Hepatic stellate cell (primary cell): ENCODE measurements at places on chromosomes 2 and 18.

DNA sequence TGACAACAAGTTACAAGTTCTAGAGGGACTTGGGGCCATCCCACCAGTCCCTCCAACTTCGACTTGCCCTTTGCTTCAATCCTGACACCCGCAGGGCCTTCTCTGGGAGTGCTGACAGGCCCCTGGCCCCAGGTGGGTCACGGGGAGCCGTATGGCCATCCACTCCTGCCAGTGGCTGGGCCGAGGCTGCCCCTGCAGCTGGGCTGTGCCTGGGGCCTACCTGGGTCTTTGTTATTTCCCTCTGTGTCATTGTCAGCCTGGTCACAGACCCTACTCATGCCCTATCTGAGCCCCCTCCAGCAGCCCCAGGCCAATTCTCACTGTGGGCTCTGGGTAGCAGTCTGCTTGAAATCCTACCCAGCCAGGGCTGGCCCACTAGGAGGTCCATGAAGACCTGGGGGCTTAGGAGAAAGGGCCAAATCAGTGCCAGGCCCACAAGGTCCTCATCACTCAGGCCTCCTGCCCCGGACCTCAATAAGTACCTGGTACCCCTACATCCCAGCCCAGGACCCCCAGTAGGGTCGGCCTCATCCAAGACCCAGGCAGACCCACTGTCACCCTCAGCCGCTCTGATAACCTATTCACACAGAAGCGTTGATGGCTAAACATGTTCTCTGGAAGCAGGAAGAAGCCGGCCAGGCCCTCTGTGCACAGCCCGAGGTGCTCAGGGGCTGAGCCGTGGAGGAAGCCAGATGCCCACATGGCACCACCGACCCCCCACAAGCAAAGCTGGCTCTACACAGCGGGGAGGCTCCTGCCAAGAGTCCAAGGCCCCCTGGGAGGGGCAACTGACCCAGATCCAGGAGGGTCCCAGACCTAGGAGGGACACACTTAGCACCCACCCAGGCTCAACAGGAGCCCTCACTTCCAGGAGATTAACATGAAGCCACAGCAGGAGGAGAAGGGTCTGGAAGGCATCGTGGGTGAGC is 57.7 kb downstream of the BIN1 start:
- no peak for DNase-seq

DNA sequence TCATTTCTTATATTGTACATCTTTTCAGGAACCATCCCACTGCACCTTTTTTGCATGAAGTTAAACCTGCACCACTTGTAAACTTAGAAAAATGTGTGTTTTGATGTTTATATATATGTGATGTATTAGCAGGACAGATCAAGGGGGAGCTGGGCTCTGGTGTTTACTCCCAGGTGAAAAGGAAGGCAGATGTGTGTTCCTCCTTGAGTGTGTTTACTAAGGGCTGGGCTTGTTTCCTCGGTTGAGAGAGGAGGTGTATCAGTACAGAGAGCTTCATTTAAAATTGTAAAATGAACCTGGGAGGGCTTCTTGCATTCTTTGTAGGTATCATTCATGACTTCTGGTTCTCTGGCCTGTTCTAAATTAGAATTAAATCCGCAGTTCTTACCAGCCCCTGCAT is 14.8 kb downstream of the LPIN1 start:
- no peak for DNase-seq

DNA sequence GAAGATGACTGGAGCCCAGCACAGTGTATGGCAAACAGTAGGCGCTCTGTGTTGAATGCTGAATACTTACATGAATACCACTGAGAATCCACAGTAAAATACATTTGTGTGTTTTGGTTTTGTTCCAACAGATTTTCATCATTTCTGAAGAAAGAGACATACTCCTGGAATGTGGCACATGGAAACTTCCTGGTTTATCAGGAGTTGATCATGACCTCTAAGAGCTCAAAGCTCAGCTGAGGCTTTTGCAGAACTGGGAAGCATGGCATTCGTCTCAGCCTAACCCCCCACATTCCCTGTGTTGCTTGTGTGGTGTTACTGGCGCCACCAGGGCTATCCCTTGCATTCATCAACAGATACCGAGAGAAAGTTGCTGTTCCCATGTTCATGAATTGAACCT is 316.9 kb upstream of the REV1 start:
- DNase-seq = peak; percentile 41

DNA sequence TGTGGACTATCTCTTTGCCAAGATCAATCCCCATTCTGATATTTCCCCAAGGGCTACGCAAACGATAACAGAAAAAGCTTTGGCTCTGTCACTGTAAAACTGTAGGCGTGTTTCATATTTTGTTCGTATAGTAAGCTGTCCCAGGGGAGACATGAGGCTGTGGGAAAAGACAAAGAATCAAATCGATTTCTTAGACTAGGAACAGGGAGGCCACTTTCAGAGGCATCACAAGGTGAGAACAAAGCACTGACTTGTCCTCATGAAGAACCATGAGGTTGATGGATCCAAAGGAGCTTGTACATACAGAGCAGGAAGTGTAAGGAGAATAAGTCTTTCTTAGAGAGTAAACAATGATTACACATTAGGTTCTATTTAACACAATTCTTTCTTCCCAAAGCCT is 255.7 kb downstream of the HNMT start:
- DNase-seq = no peak

DNA sequence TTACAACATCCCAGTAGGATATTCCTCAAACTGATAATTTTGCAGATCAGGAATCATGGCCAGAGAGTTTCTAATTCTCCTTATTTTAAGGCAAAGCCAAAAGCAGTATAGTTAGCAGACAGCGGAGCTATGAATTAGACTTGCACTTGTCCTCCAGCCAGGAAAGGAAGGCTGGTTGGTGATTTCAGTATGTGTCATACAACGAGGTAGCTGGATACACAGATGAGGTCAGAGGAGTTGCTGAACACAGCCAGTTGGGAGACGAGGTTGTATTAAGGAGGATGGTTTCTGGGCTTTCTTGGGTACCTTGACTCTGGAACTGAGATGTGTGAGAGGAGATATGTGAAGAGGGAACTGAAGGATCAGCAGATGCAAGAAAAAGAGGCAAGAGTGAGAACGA is 185.2 kb downstream of the SOX11 start:
- DNase-seq = no peak

DNA sequence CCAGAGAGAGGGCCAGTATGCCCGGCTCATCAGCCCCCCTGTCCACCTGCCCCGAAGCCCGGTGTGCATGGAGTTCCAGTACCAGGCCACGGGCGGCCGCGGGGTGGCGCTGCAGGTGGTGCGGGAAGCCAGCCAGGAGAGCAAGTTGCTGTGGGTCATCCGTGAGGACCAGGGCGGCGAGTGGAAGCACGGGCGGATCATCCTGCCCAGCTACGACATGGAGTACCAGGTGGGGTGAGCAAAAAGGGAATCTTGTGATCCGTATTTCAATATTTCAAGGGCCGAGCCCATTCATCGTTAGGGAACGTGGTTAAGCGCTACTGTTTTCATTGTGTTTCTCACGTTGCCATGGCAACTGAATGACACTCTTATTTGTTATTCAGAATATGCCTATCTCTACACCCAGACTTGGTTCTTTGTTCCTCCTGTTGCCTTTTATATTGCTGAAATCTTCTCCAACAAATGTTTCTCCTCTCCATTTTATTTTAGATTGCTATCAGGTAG is 81.5 kb downstream of the NRP2 start:
- DNase-seq = peak; percentile 65

GRCh38 chr2:197889041-197889440 is 84.6 kb downstream of the PLCL1 start:
- peak; percentile 25 for DNase-seq

DNA sequence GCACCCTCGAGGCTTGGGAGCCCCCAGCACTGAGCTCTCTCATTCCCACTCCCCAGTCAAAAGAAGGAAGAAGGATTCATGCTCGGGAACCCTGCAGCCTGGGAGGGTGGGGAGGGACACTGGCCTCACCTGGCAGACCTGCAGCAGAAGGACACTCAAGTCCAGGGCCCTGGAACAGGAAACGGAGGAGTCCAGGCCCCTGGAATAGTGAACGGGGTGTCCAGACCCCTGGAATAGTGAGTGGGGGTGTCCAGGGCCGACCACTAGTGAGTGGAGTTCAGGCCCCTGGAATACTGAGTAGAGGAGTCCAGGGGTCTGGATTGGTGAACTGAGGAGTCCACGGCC is 292.5 kb downstream of the NDUFA10 start:
- DNase-seq = no peak

DNA sequence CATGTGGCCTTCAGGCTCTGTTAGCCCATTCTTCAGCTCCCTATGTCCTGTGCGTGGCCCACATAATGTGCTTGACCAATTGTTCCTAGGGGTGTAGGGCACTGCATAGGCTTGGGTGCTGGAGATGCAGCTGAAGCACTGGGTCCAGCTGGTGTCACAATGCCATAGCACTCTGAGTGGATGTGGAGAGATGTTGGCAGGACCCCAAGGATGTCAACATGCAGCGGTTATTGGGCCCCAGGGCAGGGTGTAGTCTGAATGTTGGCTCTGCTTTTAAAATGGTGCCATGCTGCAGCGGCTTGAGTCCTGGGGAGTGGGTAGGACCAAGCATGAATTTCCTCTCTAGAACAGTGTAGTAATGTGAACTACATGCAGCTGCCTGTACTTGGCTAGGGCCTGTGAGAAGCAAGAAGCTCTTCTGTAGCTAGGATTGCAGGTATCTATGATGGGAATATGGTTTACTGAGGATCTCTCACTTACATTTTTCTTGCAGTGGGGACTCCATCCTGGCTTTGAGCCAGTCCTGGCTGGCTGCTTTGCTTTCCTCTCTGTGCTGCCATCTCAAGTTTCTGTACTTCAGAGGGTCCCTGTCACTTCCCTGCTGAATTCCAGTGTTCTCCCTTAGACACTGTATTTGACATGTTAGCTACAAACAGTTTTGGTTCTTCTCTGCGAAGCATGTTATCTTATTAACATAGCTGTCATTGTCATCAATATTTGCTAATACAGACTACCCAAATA is 148.4 kb downstream of the CSRNP3 start:
- no peak for DNase-seq

GRCh38 chr18:21096760-21097159 is 14.9 kb downstream of the ROCK1 start:
- DNase-seq = no peak

GRCh38 chr2:17573085-17573803 is 32.7 kb downstream of the VSNL1 start:
- peak; percentile 5 for DNase-seq

- no peak for DNase-seq
These were observed 94.2 kb downstream of the FTCDNL1 start for GRCh38 chr2:199756743-199757142.

GRCh38 chr18:48632676-48633257 is 93.9 kb downstream of the CTIF start:
- no peak for DNase-seq

DNA sequence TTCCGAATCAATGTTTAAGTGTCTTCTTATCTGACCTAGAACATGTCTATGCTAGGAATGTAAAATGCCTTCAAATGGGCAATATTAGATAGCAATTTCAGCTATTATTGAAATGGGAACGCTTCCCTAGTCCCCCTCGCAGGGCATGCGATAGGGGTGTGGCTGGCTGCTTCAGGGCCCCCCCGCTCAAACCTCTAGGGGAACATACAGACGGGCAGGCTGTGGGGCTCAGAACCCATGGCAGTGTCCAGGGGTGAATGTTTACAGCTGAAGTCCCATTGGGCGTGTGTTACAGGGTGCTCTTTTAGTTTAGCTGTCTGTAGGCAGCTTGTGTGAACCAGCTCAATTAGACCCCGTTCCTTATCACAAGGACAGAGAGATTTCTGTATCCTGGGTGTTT is 315.9 kb downstream of the DSEL start:
- DNase-seq = no peak

DNA sequence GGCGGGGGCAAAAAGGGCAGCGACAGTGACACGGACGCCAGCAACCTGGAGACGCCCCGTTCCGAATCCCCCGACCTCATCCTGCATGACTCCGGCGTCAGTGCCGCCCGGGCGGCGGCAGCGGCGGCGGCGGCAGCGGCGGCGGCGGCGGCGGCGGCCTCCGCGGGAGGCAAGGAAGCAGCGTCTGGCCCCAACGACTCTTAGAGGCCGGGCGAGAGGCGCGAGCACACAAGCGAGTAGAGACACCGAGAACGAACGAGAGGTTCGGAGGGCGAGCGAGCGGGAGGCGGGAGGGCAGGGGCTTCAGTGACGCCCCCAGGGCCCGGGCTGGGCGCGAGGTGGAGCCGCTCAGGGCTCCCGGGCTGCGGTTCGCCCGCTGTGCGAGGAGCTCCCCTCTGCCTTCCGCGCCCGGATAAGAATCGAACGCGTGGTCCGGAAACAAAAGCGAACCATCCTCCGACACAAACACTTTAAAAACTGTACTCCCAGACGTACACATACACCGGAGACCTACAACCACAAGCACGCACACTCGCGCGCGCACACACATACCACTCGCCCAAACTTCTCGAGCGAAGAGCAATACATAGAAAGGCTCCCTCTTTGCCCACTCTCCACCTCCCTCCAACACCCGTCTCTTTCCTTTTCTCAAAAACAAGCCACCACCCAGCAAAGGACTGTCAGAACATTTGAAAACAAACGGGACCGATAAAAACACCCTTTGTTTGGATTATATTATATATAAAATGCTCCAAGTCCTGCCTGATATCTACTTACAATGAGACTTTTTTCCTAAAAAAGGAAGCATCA is 2.8 kb downstream of the SP9 start:
- DNase-seq = no peak

- no peak for DNase-seq
These were observed 102.5 kb upstream of the ITPRID2 start for GRCh38 chr2:181788897-181789555.

DNA sequence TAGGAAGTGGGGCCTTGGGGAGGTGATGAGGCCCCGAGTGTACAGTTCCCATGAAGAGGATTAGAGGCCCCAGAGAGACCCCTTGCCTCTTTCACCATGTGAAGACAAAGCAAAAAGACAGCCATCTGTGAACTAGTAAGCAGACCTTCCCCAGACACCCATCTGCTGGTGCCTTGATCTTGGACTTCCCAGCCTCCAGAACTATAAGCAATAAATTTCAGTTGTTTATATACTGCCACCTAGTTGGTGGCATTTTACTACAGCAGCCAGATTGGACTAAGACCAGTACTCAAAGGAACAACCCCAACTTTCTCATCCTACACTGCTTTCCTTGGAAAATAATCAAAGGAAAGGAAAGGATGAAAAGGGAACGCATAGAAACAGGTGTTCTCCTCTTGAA is 27.9 kb upstream of the CREG2 start:
- no peak for DNase-seq

DNA sequence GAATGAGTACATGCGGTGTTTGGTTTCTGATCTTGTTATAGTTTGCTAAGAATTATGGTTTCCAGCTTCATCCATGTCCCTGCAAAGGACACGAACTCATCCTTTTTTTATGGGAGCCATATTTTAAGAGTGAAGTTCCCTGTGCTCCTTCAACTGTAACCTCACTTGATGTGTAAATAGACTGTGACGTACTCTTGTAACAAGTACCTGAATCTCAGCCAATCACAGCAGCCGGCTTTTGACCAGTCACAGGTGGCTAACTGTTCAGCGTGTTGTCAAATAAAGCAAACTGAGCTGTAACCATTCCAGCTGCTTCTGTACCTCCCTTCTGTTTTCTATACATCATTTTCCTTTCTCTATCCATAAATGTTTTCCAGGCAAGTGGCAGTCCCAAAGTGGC is 774.3 kb upstream of the HS6ST1 start:
- no peak for DNase-seq
